Transverse colon (tissue), 4 donors: ENCODE measurements at places on chromosomes 1 and 21.

GRCh38 chr1:201377611-201378092 is at the start of gene TNNT2:
TSS of gene TNNT2 (minus strand) at chr1:201377680. CDS start at chr1:201373254, 4,426 bp downstream.
- DNase-seq, result no peak

DNA sequence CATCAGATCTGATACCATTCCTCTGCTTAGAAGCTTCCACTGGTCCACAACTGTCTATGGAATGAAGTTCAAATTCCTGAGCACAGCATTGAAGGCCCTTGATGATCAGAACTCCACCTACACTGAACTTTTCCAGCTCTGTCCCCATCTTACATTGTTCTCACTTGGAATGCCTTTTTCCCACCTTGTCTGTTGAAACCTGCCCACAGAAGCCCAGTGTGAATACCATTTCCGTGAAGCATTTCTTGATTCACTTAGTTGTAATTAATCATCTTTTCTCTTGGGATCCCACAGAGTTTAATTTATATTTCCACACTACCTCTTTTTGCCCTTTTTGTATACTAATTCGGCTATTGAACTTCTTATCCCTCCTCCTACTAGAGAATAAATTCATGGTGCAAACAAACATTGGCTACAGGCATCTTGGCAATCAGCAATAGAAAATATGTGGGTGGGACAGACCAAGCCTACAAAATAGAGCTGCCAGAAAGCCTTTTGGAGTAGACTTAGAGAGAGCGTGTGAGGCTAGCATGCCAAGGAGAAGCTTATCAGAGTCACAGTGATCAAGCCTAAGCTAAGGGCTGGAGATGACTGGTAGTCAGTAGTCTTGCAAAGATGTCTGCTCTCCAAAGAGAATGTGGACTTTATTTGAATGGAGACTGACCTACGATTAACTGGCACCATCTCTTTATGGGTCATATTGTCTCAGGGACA is 26.1 kb downstream of the NHLH2 start:
- no peak for DNase-seq

GRCh38 chr1:18234790-18235242 is 127.2 kb downstream of the IGSF21 start:
- DNase-seq, result peak; percentile 40

DNA sequence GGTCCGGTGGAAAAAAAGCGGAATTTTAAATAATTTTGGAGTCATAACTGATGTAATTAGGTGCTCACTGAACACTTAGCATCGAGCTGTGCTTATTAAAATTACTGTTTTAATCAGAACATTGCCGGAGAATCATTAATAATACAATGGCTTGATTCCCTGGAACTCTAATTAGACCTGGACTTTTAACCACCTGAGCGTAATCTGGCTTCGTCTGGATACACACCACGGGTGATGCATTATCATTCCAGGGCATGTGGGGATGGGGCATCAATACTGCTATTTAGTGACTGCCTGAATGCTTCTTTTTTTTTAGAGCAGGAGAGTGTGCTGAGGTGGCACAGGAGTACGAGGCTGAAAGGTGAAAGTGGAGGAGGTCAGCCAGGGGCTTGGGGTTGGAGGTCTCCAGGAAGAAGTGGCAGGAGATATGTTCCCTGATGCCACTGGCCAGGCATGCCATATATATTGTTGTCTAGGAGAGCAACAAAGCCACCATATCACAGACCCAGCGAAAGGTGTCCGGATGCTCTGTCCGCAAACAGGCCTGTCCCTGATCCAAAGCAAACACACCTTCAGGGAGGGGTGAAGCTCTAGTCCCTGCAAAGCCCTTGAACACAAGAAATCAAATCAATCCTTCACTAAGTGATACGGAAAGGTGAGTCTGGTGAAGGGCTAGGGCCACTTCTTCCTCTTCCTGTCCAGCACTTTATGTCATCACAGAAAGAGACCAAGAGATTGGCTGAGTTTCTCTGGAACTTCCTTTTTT is 125.2 kb downstream of the PLXNA2 start:
- no peak for DNase-seq

DNA sequence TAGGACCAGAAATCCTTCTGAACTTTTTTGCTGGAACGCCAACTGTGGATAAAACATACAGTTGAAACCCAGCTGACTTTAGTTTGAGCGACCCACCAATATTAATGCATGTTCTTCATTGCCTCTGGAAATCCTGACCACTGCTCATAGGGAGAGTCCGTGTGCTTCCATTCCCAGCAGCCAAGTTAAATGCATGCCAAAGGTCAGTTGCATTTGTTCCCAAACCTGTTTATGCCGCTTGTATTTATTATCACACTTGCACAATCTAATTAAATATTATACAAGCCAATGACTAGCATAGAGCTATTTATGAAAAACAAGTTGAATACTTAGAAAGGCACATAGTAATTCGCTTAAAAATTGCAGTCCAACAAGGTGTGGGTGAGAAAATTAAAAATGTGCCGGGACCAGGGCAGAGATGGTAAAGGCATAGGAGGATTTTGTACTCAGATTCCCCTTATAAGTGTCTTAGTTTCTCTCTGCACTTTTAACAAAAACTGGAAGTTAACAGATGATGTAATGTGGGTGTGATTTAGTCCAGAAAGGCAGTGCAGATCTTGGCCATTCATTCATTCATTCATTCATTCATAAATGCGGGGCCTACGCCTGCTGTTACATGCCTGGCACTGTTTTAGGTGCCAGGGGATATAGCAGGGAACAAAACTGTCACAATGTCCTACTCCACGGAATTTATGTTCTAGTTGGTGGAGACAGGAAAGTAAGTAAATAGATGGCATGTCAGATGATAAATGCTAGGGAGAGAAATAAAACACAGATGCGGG is 99.7 kb downstream of the PRDM2 start:
- DNase-seq, result peak; percentile 33

DNA sequence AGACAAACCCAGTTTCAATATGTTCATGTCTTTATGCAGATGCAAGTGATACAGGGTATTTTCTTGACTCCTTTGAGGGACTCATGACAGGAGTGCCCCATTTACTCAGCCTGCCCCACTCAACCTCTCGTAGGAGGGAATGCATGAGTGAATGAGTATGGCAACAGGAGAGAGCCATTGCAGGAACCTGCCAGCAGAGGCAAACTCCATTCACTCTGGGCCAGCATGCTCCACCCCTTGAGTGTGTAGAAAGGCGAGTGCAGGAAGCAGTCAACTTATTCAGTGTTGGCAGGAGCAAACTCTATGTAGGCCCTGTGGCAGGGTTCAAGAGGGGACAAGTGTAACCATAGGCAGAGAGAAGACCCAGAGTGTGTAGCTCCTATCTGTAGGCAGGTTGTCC is 1526.3 kb downstream of the PLA2G4A start:
- no peak for DNase-seq

GRCh38 chr1:101073836-101074235 is 48.3 kb upstream of the DPH5 start:
- no peak for DNase-seq

DNA sequence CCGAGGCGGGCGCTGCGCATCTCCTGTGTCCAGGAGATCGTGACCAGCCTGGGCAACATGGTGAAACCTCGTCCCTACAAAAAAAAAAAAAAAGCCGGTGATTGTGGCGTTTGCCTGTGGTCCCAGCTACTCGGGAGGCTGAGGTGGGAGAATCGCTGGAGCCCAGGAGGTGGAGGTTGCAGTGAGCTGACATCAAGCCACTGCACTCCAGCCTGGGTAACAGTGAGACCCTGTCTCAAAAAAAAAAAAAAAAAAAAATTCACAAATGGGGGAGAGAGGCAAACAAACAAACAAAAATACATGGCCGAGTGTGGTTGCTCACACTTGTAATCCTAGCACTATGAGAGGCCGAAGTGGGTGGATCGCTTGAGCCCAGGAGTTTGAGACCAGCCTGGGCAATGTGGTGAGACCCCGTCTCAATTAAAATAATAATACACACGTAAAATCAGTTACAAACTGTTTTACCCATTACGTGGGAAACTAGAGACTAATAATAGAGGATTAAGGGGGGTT is 758 bp downstream of the TATDN3 start:
- DNase-seq, result no peak

DNA sequence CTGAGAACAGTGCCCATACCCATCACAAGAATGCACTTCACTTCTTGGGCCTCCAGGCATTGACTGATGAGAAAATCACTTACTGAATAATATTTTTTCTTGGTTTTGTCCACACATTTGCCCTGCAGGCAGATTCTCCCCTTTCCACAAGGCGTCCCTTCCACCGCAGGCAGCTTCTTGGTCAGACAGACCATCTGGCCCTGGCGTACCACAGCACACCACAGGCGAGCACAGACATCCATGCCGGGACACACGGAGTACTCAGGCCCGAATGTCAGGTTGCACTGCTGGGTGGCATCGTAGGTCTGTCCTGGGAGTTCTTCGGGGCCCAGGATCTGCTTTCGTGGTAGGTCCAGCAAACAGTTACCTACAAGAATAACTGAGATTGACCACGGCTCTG is 32.5 kb downstream of the ADAMTS5 start:
- no peak for DNase-seq

GRCh38 chr1:15681349-15682292 is 2.5 kb upstream of the PLEKHM2 start:
- DNase-seq, result no peak

GRCh38 chr1:220884109-220884980 is 5.1 kb downstream of the HLX start:
- no peak for DNase-seq

- peak; percentile 90 for DNase-seq
Observed at GRCh38 chr21:41507521-41508414, at the start of gene TMPRSS2. TSS of gene TMPRSS2 (minus strand) at chr21:41508158. CDS start at chr21:41498133, 10,025 bp downstream.

- no peak for DNase-seq
Observed at GRCh38 chr21:44867999-44868700, 5.3 kb downstream of the PTTG1IP start.

- DNase-seq, result no peak
Observed at GRCh38 chr1:47679826-47680225, 242.0 kb downstream of the FOXD2 start.

- DNase-seq, result no peak
Observed at GRCh38 chr1:44500181-44501046, 95.4 kb downstream of the RNF220 start.

- no peak for DNase-seq
Observed at GRCh38 chr1:162498496-162498810, 835 bp downstream of the UHMK1 start.

DNA sequence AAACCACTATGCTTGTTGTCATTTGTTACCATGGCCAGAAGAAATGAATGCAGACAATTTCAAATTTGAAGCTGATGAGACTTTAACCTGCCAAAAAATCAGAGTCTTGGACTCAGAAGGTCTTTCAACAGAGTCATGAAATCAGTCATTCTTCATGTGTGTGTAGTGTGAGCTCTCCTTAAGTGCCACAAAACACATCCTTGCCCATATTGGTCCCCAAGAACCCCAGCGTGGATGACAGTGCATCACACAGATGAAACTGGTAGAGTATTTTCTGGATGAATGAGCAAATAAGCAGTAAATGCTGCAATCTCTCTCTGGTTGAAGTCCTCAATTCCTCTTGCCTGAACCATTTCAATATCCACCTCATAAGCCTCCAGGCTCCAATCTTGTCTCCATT is 28.7 kb upstream of the ETS2 start:
- DNase-seq, result no peak

DNA sequence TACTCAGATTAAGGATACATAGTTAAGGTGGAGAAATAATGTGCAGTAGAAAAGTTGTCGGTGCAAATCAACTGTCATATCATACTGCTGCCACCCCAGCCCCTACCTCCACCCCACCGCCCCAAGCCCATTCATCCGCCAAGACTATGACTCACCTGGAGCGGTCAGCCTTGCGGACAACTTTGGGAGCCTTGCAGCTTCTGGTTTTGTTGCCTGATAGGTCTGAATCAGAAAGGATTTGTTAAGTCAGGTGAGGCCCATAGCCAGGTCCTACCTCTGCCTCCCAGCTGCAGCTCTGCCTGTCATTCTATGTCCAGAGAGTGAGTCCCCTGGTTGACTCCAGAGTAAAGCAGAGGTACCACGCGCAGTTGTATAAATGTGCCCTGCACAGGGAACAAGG is 12.6 kb downstream of the C1orf162 start:
- DNase-seq, result no peak

- peak; percentile 90 for DNase-seq
Observed at GRCh38 chr1:203267347-203267846, 37.9 kb upstream of the BTG2 start.

GRCh38 chr1:162314206-162314605 is 62.4 kb downstream of the SPATA46 start:
- no peak for DNase-seq

GRCh38 chr21:45109831-45110492 is 35.6 kb downstream of the ADARB1 start:
- DNase-seq, result peak; percentile 52

GRCh38 chr21:45516071-45516670 is 26.1 kb downstream of the SLC19A1 start:
- DNase-seq, result no peak

GRCh38 chr1:185488808-185489207 is 171.8 kb upstream of the IVNS1ABP start:
- peak; percentile 64 for DNase-seq

DNA sequence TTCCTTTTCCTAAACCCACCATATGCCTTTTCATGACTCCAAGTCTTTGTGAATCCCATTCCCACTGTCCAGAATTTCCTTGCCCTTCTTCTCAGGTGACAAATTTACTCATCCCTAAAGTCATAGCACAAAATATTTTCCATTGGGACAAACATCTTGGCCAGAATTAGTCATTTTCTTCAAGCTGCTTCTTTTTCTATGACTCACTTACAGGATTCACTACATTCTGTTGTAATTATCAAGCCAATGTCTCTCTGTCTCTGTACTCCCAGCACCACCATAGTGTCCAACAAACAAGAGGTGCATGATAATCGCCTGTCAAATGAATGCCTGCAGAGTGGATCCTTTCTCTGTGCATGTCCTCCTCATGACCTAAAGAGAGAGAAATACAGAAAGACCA is 37.8 kb downstream of the SGIP1 start:
- no peak for DNase-seq

- no peak for DNase-seq
Observed at GRCh38 chr1:216771922-216772321, 48.7 kb upstream of the ESRRG start.

GRCh38 chr1:197222780-197223179 is 45.3 kb upstream of the CRB1 start:
- DNase-seq, result no peak

GRCh38 chr1:81115422-81115821 is 685.3 kb upstream of the ADGRL2 start:
- no peak for DNase-seq

DNA sequence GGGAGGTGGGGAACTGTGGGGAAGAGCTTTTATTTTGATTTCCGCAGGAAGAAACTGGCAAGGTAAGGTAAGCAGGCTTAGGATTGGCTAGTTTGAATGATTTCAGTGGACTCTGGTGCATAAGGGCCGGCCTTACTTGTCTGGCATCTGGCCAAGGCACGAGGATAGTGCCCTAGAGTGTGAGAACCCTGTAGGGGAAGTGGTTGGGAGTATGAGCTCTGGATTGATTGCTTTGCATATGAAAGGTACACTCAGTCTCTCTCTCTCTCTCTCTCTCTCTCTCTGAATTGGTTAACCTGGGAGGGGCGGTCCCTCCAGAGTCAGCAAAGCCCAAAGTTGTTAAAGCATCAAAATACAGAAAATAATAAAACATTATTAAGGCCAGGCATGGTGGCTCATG is 463.0 kb downstream of the SIPA1L2 start:
- DNase-seq, result no peak
